ENCODE measurements at places on chromosomes 16 and 17.
A peak's percentile ranks its signal among the peaks of the same experiment; 100 is the strongest.

GRCh38 chr16:17331071-17331607, 139.6 kb downstream of the XYLT1 start:
- no peak for DNase-seq

DNA sequence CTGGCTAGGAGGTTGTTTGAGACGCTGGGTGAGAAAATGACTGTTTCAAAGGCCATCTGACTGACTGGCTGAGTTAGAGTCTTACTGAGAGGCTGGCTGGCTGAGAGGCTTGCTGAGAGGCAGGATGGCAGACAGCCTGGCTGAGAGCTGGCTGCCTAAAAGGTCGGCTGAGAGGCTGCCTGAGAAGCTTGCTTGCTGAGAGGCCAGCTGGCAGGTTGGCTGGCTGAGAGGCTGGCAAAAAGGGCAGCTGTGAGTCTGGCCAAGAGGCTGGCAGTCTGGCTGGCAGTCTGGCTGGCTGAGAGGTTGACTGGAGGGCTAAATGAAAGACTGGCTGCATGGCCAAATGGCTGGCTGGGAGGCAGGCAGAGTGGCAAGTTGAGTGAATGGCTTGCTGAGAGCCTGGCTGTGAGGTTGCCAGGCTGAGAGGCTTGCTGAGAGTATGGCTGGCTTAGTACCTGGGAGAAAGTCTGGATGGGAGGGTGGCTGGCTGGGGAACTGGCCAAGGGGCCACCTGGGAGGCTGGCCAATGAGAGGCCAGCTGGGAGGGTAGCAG, 35.3 kb upstream of the ACSM2B start:
- no peak for DNase-seq

- no peak for DNase-seq
Observed at GRCh38 chr16:68873635-68874471, 30.5 kb downstream of the TANGO6 start.

DNA sequence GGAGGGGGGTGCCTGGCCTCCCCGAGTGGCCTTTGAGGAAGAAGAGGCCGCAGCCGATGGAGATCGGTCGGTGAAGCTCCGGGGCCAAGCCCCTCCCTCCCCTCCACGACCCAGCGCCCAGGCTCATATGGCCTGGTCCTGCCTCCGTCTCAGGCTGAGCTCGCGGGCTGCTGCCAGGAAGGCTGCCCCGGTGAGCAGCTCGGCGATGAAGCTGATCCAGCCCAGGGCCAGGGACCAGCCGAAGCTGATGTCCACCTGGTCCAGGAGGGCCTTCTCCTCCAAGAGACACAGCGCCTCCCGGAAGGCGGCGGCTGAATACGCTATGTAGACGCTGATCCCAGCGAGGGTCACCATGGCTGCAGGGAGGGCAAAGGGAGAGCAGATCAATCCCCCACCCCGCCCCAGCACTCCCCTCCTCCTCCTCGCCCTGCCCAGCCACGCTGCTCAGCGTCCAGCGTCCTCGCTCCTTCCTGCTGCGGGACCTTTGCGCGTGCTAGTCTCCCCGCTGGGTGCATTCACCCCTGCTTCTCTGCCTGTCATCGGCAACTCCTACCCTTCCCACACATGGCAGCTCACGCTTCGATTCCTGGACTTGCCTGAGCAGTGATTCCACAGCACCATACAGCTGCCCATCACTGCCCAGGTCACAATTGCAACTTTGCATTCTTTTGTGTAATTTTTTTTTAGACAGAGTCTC, 20.5 kb downstream of the TMEM114 start:
- no peak for DNase-seq

DNA sequence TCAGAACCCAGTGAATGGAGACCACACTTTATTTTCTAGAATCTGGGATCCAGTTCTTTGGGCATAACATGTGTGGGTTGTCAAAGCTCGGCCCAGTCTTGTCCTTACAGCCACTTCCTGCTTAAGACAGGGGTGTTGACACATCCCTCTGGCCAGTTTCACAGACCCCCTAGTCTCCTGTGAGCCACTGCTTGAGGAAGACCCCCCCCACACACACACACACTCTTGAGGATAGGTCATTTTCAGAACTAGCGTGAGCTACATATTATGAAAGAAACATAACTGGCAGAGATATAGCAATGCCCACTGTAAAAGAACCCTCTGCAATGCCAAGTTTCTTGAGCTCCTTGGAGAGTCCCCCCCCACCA, 3.2 kb upstream of the PDK2 start:
- no peak for DNase-seq

- no peak for DNase-seq
Observed at GRCh38 chr16:12547608-12547922, 256.1 kb downstream of the CPPED1 start.

GRCh38 chr17:21072745-21073197, 30.0 kb upstream of the USP22 start:
- DNase-seq: no peak

DNA sequence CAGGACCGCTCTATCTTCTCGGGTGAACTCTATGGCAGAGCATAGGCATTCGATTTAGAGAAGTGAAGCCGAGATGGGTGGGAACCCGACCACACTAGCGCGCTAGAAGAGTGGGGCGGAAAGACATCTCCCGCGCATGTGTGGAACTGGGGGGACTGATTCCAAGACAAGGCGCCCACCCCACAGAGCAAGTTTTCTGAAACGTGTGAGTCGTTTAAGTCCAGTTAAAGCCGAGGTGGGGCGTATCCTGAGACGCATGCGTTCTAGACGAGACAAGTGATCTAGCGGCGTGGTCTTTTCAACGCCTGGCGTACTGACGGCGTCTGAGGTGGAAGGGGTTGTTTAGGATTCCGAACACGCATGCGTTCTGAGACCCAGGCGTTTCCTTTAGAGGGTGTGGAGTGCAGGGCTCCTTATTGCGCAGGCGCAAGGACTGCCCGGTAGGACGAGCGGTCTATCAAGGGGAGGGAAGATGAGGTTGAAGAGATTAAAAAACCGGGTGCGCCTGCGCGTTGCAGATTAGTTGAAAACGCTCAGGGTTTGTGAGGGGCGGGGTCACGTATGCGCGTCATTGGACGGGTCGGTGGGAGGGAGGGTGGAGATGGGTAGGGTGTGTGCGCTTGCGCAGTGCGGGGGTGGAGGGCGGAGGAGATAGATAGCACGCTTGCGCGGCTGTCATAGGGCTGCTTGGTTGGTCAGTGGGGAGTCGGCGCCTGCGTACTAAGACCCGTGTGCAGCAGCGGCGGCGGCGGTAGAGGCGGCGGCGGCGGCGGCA, at the start of gene EIF5A:
EIF5A (plus strand) TSS at position 718 of the 775 bp plus-strand sequence. CDS start 2,008 bp downstream, outside the sequence.
- DNase-seq: peak; percentile 100

GRCh38 chr16:83233153-83233552, 574.6 kb upstream of the HSBP1 start:
- DNase-seq: no peak

GRCh38 chr16:72908362-72909167, 139.4 kb downstream of the ZFHX3 start:
- no peak for DNase-seq

DNA sequence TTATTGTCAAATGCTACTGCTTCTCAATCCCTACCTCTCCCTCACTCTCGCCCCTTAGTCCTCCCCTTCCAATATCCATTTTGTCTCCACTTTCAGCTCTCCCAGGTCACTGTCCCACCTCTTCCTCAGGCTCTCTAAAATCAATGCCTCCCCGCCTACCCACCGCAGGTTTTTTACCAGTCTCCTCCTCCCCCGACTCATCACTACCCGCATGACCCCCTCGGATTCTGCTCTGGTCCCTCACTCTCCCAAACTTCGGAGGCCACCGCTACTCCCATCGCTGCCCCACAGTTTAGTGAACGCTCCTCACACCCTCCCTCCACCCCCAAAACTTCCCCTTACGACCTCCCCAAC, 513 bp downstream of the CRLF3 start:
- DNase-seq: no peak

DNA sequence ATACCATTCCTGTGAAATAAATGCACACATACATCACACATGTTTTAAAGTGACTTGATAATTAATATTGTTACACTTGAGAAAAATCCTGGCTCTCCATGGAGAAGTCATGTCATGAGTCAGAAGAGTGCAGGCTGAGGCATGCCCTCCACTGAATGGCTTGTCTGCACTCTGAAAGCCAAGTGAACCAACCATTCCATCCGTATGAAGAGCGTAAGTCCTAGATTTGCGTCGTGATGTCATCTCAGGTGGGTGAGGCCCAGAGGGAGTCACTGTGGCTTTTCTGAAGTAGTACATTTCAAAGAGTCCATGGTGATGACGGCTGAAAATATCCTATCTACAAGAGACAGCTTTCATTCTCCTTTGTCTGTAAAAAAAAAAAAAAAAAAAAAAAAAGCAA, 83.5 kb upstream of the IRX5 start:
- no peak for DNase-seq

- no peak for DNase-seq
Observed at GRCh38 chr16:85138825-85139627, 26.8 kb upstream of the CIBAR2 start.

- no peak for DNase-seq
Observed at GRCh38 chr17:80948976-80949450, 42.6 kb upstream of the CHMP6 start.

- DNase-seq: no peak
Observed at GRCh38 chr16:1759511-1759910, 11.8 kb downstream of the NME3 start.

DNA sequence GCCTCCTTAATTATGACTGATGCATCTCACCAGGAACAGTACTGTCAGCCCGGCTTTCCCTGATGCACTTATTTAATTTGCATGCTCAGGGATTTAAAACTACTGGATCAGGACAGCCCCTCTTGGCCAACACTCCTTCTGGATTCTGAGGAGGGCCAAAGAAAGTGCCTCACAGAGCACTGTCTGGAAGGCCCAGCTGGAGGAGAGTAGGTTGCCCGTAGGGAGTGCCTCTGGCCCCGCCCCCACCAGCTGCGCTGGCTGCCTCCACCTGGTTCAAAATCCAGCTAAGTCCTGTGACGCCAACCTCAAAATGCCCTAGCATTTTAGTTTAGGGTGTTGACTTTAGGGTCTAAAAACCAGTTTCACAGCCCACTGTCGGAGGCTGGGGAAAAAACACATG, 49.4 kb upstream of the SREBF1 start:
- no peak for DNase-seq

GRCh38 chr16:49349446-49350168, 24.0 kb upstream of the C16orf78 start:
- DNase-seq: no peak

DNA sequence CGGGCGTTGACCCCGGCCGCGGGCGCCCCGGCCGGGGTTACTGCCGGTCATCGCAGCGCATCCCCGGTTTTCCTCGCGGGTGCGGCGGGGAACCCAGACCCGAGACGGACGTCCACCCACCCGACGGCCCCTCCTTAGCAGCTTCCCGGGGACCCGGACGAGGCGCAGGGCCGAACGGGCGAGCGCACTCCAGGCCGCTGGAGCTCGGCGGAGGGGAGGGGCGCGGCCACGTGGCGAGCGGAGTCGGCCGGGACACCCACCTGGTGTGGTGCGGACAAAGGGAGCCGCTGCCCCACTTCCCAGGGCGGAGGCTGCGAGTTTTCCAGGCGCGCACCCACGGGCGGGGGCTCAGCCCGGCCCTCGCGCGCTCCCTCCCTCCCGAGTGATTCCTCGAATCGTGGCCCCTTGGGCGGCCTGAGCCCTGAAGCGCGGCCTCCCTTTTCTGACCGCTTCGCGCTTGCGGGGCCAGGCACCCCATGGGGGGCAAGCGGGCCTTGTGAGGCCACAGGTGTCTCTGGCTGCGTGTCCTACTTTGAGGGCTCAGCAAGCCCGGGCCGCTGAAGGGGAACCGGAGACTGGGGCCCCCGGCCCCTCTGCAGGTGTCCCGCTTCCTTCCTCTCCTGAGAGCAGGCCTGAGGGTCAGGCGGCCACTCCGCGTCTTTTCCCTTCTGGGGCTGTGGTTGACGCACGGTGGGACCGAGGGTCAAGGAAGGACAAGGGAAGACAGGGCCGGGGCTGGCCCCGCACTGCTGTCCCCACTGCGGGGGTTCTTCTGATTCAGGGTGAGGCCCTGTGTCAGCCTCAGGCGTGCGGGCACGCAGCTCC, 1.1 kb upstream of the FASN start:
- no peak for DNase-seq

GRCh38 chr17:34797720-34798119, 163.5 kb downstream of the CCT6B start:
- DNase-seq: no peak

- DNase-seq: no peak
Observed at GRCh38 chr17:79799538-79800324, 2.9 kb upstream of the CBX8 start.

GRCh38 chr16:51635181-51635580, 484.1 kb upstream of the SALL1 start:
- DNase-seq: no peak

GRCh38 chr17:18937981-18938691, 13.8 kb upstream of the SLC5A10 start:
- DNase-seq: no peak

GRCh38 chr17:62101090-62101489, 36.0 kb upstream of the MED13 start:
- no peak for DNase-seq

- DNase-seq: no peak
Observed at GRCh38 chr16:13013043-13013442, 111.6 kb downstream of the SHISA9 start.
